ENCODE measurements at places on chromosomes 4 and X. TPM values are rescaled to one million over a fixed set of nuclear protein-coding genes. Genes with fewer than 3 reads are reported as not detected.

DNA sequence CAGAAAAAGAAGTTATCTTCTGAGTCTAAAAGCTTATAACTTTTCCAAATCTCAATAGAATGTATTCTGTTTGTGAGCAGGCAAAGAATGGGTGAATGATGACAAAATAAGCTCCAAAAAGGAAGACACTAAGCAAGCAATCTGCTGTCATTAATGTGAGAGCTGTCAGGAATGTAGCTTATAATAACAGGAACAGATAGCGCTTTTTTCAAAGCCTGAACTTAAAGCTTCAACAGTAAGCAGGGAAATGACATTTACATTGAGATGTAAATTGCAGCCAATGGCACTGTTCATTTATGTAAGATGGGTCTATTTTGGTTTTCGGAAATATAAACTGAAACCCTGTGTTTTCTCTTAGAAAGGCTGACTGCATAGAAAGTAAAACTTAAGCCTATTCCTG, 1005.9 kb downstream of the PDHA2 start:
- DNase-seq, result no peak

GRCh38 chrX:13492286-13492685, 77.1 kb upstream of the EGFL6 start:
- no peak for DNase-seq

DNA sequence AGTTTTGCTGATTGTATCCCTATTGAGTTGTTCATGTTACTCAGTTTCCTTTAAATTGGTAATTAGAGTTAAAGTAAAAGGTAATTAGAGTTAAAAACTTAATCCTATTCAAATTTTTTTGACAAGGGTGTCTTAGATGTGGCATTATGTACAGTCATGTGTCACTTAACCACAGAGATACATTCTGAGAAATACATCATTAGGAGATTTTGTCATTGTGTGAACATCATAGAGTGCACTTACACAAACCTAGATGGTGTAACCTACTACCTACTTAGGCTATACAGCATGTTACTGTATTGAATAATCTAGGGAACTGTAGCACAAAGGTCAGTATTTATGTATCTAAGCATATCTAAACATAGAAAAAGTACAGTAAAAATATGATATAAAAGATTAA, 39.2 kb downstream of the BEX3 start:
- DNase-seq, result no peak

TNIP3 gene
- 0.10 TPM for total RNA-seq

METTL14 gene
- total RNA-seq, result 44.8 TPM

DCX gene
- not detected for total RNA-seq

- DNase-seq, result peak; percentile 56
Measured at GRCh38 chr4:106898621-106899230, 137.4 kb downstream of the DKK2 start.

GRCh38 chr4:8076023-8076422, 82.6 kb downstream of the ABLIM2 start:
- DNase-seq, result no peak

DNA sequence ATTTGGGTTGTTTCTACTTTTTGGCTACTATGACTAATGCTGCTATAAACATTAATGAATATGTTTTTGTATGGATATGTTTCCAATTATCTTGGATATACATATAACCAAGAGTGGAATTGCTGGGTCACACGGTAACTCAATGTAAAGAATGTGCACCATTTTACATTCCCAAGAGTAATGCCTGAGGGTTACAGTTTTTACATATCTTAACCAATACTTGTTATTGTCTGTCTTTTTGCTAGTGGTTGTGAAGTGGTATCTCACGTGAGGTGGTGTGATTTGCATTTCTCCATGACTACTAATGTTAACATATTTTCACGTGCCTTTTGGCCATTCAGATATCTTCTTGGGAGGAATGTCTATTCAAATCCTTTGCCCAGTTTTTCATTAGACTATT, 200.3 kb upstream of the MAB21L2 start:
- DNase-seq, result peak; percentile 62

GRCh38 chr4:149296503-149296902, 519.1 kb downstream of the IQCM start:
- DNase-seq, result peak; percentile 5

- no peak for DNase-seq
Measured at GRCh38 chr4:15704129-15704528, 1.3 kb downstream of the BST1 start.

DNA sequence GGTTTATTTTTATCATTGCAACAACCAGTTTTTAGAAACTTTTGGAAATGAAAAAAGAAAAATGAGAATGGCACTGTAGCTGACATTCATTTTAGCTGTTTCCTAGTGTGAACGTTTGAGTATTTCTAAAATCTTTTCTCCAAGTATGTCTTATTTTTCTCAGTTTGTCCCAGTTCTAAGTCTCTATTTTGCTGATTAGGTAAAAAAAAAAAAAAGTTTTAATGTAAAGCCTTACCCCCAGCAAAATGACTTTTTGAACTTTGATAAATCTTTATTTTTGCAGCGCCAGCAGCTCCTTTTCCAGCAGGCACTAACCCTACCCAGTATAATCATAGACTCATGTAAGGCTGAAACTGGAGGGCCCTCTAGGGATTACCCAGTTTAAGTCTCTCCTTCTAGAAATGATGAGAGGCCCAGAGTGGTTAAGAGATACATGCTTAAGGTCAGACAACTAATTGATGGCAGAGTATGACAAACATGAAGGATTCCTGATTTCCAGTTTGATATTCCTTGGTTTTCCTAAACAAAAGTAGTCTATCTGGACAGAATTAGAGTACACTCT, 84.3 kb upstream of the SLC4A4 start:
- DNase-seq, result no peak

DNA sequence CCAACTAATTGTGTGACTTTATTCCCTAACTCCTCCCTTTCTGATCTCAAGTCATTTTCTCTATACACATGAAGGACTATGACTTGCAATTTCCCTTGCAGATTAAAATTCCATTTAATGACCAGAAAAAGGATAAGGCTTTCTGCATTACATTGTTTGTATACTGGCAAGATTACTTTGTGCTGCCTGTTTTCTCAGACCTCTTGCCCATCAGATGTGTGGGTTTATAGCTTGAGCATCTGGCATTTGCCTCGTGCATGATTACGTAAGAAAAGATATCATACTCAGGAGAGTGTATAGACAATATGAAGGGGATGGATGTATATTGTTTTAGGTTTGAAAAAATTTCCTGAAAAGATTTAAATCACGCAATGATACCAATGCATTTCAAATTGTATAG, 593.8 kb upstream of the SLIT2 start:
- no peak for DNase-seq

SSX3 gene
- not detected for total RNA-seq

S100P gene
- not detected for total RNA-seq

MAGEC3 gene
- 0.76 TPM for total RNA-seq

HSD17B13 gene
- not detected for total RNA-seq

AFM gene
- not detected for total RNA-seq

- no peak for DNase-seq
Measured at GRCh38 chr4:6941796-6942195, 32.2 kb downstream of the TBC1D14 start.

METAP1 gene
- 43.8 TPM for total RNA-seq

DNA sequence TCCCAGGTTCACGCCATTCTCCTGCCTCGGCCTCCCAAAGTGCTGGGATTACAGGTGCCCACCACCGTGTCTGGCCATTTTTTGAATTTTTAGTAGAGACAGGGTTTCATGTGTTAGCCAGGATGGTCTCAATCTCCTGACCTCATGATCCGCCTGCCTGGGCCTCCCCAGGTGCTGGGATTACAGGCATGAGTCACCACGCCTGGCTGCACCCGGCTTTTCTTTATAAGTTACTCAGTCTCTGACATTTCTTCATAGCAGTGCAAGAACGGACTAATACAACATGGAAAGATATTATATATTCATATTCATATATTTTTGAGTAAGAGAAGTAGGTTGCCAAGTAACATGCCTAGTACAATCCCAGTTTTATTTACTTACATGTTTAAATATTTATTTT, 22.9 kb downstream of the SHROOM3 start:
- peak; percentile 72 for DNase-seq

- no peak for DNase-seq
Measured at GRCh38 chr4:3860061-3860912, 94.1 kb downstream of the ADRA2C start.

- peak; percentile 67 for DNase-seq
Measured at GRCh38 chr4:181659202-181659601, 584.0 kb upstream of the TENM3 start.

DNA sequence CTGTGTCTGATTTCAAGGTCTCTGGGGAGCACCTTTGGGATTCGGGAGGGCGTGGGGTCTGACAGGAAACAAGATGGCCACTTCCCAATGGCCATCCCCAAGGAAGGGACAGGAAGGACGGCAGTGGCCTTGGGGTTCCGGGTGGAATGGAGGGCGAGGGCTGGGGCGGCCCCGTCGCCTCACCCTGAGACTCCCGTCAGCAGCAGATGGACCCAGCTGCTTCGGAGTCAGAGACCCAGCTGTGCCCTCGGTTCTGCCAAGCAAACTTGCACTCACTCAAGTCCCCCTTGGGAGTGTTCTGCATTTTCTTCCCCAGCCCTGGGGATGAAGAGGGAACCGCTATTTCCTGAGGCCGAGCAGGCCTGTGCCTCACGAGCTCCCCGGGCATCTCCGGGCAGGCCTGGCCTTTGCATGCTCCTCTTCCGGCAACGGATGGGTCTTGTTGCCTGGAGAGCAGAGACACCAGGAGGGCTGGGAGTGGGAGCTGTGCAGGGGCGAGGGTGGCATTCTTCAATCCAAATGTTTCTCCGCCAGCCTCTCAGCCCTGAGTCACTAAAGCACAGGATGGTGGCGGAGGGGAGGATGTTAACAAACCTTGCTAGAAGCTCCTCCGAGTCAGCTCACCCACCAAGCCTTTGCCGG, 6.8 kb upstream of the DUSP9 start:
- DNase-seq, result no peak

Data from M059J (cell line).